ENCODE measurements at places on chromosomes 1 and 21.

- DNase-seq: no peak
Measured at GRCh38 chr1:60113596-60113995, 40.0 kb upstream of the C1orf87 start.

- DNase-seq: no peak
Measured at GRCh38 chr1:225460021-225460736, 32.3 kb upstream of the LBR start.

DNA sequence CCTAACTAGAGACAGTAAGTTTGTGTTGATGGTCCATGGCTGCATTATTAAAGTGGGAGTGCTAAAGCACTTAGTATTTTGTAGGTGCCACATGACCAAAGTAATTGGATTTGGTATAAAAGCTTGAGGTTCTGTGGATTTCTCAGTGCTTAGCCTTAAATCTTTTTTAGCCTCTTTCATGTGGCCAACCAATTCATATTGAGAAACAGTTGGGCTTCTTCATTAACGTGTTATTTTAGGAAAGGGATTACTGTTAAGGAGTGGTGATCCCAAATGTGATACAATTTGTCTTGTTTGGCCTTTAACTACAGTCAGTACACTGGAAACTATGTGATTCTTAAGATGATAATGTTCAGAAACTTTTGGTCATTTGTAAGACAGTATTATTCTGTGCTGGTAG is 25.5 kb downstream of the MAN1A2 start:
- no peak for DNase-seq

DNA sequence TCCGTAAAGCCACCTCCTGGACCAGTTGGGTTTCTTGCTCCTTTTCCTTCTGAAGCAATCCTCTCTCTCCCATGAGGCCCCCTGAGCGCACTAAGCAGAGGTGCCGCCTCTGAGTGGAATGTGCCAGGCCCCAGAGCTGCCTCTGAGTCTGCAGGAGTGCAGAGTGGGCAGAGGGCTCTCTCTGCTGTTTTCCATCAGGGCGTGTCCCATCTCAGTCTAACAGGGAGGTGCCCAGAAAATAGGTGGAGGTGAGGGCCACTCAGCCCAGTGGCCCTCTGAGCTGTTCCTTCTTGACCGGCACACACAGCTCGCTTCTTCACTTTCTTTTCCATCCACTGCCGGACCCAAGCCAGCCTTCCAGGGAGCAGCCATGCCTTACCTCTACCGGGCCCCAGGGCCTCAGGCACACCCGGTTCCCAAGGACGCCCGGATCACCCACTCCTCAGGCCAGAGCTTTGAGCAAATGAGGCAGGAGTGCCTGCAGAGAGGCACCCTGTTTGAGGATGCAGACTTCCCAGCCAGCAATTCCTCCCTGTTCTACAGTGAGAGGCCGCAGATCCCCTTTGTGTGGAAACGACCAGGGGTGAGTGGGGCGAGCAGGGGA is at the start of gene CAPN9:
TSS of gene CAPN9 (plus strand) at position 262 of the 604 bp plus-strand sequence. CDS start at position 371, 109 bp downstream.
- no peak for DNase-seq

GRCh38 chr1:32758177-32758794 is 55.7 kb upstream of the SYNC start:
- DNase-seq: no peak

GRCh38 chr1:51559064-51559500 is 40.0 kb upstream of the EPS15 start:
- no peak for DNase-seq

GRCh38 chr1:62746086-62746808 is 37.7 kb upstream of the ATG4C start:
- DNase-seq: peak; percentile 71

- DNase-seq: no peak
Measured at GRCh38 chr1:206892351-206892984, 4.8 kb upstream of the IL24 start.

GRCh38 chr1:62356257-62356835 is 37.1 kb upstream of the KANK4 start:
- DNase-seq: peak; percentile 26

- peak; percentile 62 for DNase-seq
Measured at GRCh38 chr1:213623064-213623581, 364.6 kb upstream of the PROX1 start.

GRCh38 chr1:3774276-3774945 is 1.9 kb downstream of the SMIM1 start:
- no peak for DNase-seq

DNA sequence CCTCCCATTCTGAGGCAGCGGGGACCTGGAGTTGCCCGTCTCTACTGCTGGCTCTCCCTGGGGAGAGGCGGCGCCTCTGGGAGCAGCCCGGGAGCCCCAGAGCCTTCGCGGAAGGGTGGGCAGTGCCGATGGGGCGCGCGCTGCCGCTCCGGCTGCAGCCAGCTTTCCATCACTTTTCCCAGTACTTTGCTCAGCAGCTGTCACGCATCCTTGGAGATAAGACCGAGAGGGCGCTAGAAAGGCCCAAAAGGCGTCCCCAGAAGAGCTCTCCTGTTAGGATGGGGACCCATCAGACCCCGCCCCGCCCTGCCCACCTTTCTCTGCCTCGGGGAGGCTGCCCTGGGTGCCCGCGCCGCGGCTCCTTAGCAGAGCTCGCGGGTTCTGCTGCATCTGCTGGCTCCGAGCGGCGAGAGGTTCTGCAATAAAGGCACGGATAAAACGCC is 534 bp downstream of the KCNH1 start:
- no peak for DNase-seq

- peak; percentile 4 for DNase-seq
Measured at GRCh38 chr1:195899762-195900352, 708.4 kb downstream of the KCNT2 start.

- DNase-seq: peak; percentile 88
Measured at GRCh38 chr1:147641695-147642592, 28.4 kb downstream of the ACP6 start.

DNA sequence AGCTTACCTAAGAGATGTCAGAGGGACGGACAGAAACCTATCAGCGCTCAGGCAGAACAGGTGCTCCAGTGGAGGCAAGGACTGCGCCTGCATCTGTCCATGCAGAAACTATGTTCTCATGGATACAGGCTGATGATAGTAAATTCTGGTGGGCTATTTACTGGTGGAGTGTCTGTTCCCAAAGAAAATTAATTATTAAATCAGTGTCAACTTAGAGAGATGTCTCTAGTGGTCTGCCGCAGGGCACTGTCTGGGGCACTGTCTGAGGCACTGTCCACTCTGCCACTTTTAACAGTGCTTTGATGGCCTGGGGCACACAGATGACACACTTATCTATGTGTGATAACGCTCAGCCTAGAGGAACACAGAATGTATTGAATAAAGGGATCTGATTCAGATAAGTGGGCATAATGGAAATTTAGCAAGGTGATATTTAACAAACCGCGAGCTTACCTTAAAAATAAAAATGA is 148.1 kb downstream of the RGS7 start:
- no peak for DNase-seq

DNA sequence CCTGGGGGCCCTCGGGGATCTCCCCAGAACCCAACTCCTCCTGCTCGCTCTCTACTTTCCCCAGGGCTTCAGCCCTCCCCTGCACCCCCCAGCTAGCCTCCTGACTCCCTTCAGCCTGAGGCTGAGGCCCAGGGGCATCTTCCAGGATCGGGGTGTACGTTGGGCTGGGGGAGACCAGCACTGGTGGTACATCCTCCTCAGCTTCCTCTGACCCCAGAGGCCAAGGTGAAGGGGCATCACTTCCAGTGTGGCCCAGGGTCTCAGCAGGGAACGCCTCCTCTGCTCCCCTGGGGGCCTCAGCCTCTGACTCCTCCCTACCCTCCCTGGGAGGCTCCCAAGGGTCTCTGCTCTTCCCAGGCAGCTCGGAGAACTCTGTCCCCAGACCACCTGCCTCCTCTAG is 6.8 kb downstream of the NES start:
- no peak for DNase-seq

DNA sequence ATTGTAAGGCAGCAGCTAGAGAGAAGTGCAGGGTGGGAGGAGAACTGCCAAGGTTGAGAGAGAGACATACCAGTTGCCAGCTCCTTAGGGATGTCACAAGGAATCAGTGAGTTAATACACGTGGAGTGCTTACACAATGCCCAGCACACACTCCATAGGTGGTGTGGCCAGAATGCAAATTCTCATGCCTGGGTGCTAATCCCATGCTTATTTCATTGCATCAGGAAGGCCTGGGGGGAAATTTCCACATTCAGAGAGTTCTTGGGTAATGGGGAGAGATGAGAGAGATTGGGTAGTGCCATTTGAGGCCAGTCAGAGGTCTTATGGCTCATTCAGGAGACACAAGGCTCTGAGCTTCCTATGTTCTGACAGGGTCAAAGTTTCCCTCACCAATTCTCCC is 38.7 kb downstream of the GJA5 start:
- peak; percentile 55 for DNase-seq

- DNase-seq: no peak
Measured at GRCh38 chr1:46687921-46688509, 16.4 kb downstream of the TEX38 start.

All from SK-MEL-5 (cell line).